GM12878 (cell line): ENCODE measurements at places on chromosomes 12 and 14. TPM values are rescaled to one million over a fixed set of nuclear protein-coding genes. Genes with fewer than 3 reads are reported as not detected.

Gene WSB2
- 15.9 and 18.3 TPM in 2 replicates for polyA plus RNA-seq

Gene MDGA2
- not detected in 2 replicates for polyA plus RNA-seq

Gene ACTR6
- 42.0 and 45.6 TPM in 2 replicates for polyA plus RNA-seq

Gene FZD10
- polyA plus RNA-seq: not detected in 2 replicates

Gene MANSC1
- 0.04 TPM in 1 of 2 replicates, not detected in the other for polyA plus RNA-seq

Gene TRIP11
- 44.8 and 46.1 TPM in 2 replicates for polyA plus RNA-seq

Gene ATL1
- 0.62 and 1.0 TPM in 2 replicates for polyA plus RNA-seq

Gene TOMM20L
- not detected in 2 replicates for polyA plus RNA-seq

Gene TAS2R30
- polyA plus RNA-seq: 0.09 TPM in 1 of 2 replicates, not detected in the other

Gene HOXC4
- polyA plus RNA-seq: 1.2 and 1.5 TPM in 2 replicates

Gene SLC25A21
- polyA plus RNA-seq: 0.15 TPM in 1 of 2 replicates, not detected in the other

Gene HCAR3
- 1.6 and 1.8 TPM in 2 replicates for polyA plus RNA-seq

Gene HOXC12
- not detected in 2 replicates for polyA plus RNA-seq

Gene KRT3
- polyA plus RNA-seq: not detected in 2 replicates

Gene GPR68
- polyA plus RNA-seq: 1.8 and 2.6 TPM in 2 replicates

Gene SERPINA3
- not detected in 2 replicates for polyA plus RNA-seq

Gene ASCL1
- 29.1 and 34.1 TPM in 2 replicates for polyA plus RNA-seq

Gene HVCN1
- polyA plus RNA-seq: 126 and 132 TPM in 2 replicates

Gene CCDC91
- polyA plus RNA-seq: 21.6 and 22.2 TPM in 2 replicates

Gene KRT77
- not detected in 2 replicates for polyA plus RNA-seq

Gene TSPAN19
- not detected in 2 replicates for polyA plus RNA-seq

Gene RNASE3
- polyA plus RNA-seq: not detected in 2 replicates

Gene PRR13
- 451 and 461 TPM in 2 replicates for polyA plus RNA-seq

Gene JKAMP
- 46.5 and 47.3 TPM in 2 replicates for polyA plus RNA-seq

Gene CCDC177
- polyA plus RNA-seq: not detected in 2 replicates

Gene ZDHHC22
- polyA plus RNA-seq: 0.06 TPM in 1 of 2 replicates, not detected in the other

Gene EPYC
- polyA plus RNA-seq: not detected in 2 replicates

Gene HELB
- polyA plus RNA-seq: 3.9 and 4.6 TPM in 2 replicates

Gene PRKD1
- polyA plus RNA-seq: not detected in 2 replicates

Gene CLEC9A
- polyA plus RNA-seq: not detected in 2 replicates

Gene TPH2
- not detected in 2 replicates for polyA plus RNA-seq

Gene LYZ
- polyA plus RNA-seq: not detected in 2 replicates

Gene SERPINA10
- not detected in 2 replicates for polyA plus RNA-seq

Gene SIRT4
- 0.46 and 0.86 TPM in 2 replicates for polyA plus RNA-seq

Gene CNTN1
- polyA plus RNA-seq: not detected in 2 replicates
